Activated B cell treated with CpG ODN at 0.5 μM for 24 hours (primary cell): ENCODE measurements at places on chromosomes 16 and 17. TPM values are rescaled to one million over a fixed set of nuclear protein-coding genes. Genes with fewer than 3 reads are reported as not detected.

The CCL7 gene
- not detected in 2 replicates for total RNA-seq

The CIBAR2 gene
- not detected in 2 replicates for total RNA-seq

The TMEM238L gene
- total RNA-seq: not detected in 2 replicates

The LPCAT2 gene
- 0.04 and 0.42 TPM in 2 replicates for total RNA-seq

The NAGLU gene
- total RNA-seq: 27.8 and 33.9 TPM in 2 replicates

The GRB7 gene
- 0.44 TPM in 1 of 2 replicates, not detected in the other for total RNA-seq

The NPIPA5 gene
- total RNA-seq: 0.29 and 0.34 TPM in 2 replicates

The SDK2 gene
- 1.7 and 2.5 TPM in 2 replicates for total RNA-seq

The TPSD1 gene
- total RNA-seq: not detected in 2 replicates

The NAGPA gene
- 23.8 and 24.2 TPM in 2 replicates for total RNA-seq

The CNGB1 gene
- not detected in 2 replicates for total RNA-seq

The TAT gene
- total RNA-seq: not detected in 2 replicates

The GAS7 gene
- total RNA-seq: 39.8 and 44.2 TPM in 2 replicates

The CCL17 gene
- 6.7 and 7.0 TPM in 2 replicates for total RNA-seq

The MEAK7 gene
- 9.8 and 15.0 TPM in 2 replicates for total RNA-seq

The ARHGDIG gene
- not detected in 2 replicates for total RNA-seq

The TPSG1 gene
- not detected in 2 replicates for total RNA-seq

The SLC4A1 gene
- total RNA-seq: 0.10 and 0.13 TPM in 2 replicates

The TBC1D28 gene
- total RNA-seq: not detected in 2 replicates

The GRIN2A gene
- 0.76 and 1.5 TPM in 2 replicates for total RNA-seq

The YPEL3 gene
- total RNA-seq: 75.8 and 77.8 TPM in 2 replicates

The CCDC40 gene
- total RNA-seq: 0.46 and 0.55 TPM in 2 replicates

The FNDC8 gene
- not detected in 2 replicates for total RNA-seq

The GLIS2 gene
- not detected in 2 replicates for total RNA-seq

The CMTM1 gene
- total RNA-seq: 0.95 and 1.9 TPM in 2 replicates

The YBX2 gene
- total RNA-seq: 0.16 TPM in 1 of 2 replicates, not detected in the other

The SLC13A5 gene
- not detected in 2 replicates for total RNA-seq

The ALDH3A1 gene
- total RNA-seq: not detected in 2 replicates

The MAF gene
- 0.15 and 0.18 TPM in 2 replicates for total RNA-seq
